H1 (cell line): ENCODE measurements at places on chromosomes 11 and 22. TPM values are rescaled to one million over a fixed set of nuclear protein-coding genes. Genes with fewer than 3 reads are reported as not detected.

- H3K27ac ChIP-seq = no peak overlapping the region
- no peak for DNase-seq
- no peaks in the 10 kb centered on the region for H3K36me3 ChIP-seq
- no peaks in the 10 kb centered on the region for H3K4me1 ChIP-seq
Observed at GRCh38 chr11:47918370-47918690, 62.0 kb upstream of the PTPRJ start.

DNA sequence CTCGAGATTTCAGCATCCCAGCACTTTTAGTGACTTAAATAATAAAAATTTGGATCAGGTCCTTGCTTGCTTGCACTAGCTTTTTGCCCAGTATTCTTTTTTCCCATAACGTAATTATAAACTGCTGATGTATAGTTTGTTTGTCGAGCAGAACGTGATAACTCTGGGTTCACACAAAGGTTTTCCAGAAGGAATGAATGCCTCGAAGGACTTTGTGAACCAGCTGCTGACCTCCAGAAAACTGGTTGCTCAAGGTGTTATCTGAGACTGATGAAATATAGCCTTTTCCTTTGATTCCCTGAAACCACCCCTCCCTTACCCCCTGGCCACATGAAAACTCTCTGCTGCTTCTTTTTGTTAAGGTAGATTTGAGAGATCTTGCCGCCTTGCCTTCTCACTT, 229.1 kb upstream of the CARD18 start:
- H3K4me1 ChIP-seq = no peaks in the 10 kb centered on the region
- no peak overlapping the region for H3K4me3 ChIP-seq
- no peak for DNase-seq
- H3K27me3 ChIP-seq = no peaks in the 10 kb centered on the region

DNA sequence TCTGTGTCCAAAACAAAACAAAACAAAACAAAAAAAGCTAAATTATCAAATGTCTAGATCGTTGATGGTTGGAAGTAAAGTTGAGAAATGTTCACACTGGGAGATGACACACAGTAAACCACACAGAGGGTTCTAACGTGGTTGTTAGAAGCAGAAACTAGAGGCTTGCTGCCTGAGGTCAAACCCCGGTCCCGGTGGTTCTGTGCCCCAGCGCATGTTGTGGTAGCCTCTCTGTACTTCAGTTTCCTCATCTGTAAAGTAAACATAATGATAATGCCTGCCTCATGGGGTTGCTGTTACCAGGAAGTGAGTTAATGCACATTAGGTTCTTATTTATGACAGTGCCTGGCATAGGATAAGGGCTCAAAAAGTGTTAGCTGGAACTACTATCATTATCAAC, 33.4 kb downstream of the PPARA start:
- no peak overlapping the region for H3K4me3 ChIP-seq
- H3K36me3 ChIP-seq = no peaks in the 10 kb centered on the region
- H3K27me3 ChIP-seq = no peaks in the 10 kb centered on the region
- H3K4me1 ChIP-seq = no peaks in the 10 kb centered on the region
- no peak overlapping the region for H3K27ac ChIP-seq

DNA sequence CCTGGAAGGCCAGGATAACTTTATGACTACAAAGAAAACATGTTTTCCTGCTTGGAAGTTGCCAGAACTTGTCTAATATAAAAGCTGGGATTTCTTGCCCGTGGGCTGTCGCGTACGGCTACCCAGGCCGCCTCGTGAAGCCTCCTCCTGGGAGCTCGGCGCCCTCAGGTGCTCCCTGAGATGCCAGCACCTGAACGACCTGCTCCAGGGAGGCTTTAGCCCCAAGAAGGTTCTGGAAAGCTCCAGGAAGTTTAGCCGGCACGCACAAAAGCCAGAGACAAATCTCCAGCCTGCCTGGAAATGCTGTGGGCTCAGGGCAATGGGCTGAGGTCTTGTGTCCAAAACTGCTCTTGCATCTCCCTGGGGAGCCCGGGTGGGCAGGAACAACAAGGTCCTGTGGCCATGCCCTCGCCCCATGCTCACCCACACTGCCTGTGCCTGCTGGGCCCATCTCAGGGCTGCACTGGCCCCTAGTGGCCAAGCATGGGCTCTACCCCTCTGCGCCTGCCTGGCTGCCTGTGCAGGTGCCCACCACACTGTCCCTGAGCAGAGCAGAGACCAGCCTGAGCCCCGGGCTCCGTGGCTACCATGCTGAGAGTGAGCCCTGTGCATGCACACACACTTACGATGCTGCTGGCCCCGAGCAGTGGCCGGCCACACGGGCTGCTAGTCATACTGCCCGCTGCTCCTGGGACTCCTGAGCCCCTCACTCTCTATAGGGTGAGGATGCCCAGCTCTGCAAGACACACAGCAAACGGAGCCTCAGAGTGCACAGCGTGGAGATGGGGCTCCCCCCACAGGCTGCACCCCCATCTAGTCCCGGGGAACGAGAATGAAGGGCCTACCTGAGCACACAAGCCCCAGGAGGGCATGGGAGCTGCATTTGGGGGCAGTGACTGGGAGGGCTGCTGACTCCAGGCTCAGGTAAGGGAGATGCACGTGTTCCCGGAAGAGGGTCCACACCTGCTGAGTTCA, 4.9 kb upstream of the CELSR1 start:
- peak; percentile 90 for DNase-seq
- no peak overlapping the region for H3K4me3 ChIP-seq
- H3K36me3 ChIP-seq = no peaks in the 10 kb centered on the region
- H3K27ac ChIP-seq = no peak overlapping the region
- peaks cover 5% of the 10 kb centered on the region for H3K4me1 ChIP-seq

- no peaks in the 10 kb centered on the region for H3K27me3 ChIP-seq
- H3K4me3 ChIP-seq = no peak overlapping the region
- no peaks in the 10 kb centered on the region for H3K4me1 ChIP-seq
- no peak for DNase-seq
- H3K27ac ChIP-seq = no peak overlapping the region
- no peaks in the 10 kb centered on the region for H3K36me3 ChIP-seq
Observed at GRCh38 chr11:108614086-108614485, 20.5 kb upstream of the EXPH5 start.

- DNase-seq = no peak
- H3K36me3 ChIP-seq = no peaks in the 10 kb centered on the region
- no peak overlapping the region for H3K27ac ChIP-seq
- no peaks in the 10 kb centered on the region for H3K27me3 ChIP-seq
- H3K4me3 ChIP-seq = no peak overlapping the region
- peaks cover 5% of the 10 kb centered on the region; the same call in 1 of the 2 replicates for H3K4me1 ChIP-seq
Observed at GRCh38 chr11:65473278-65473860, 25.5 kb upstream of the MALAT1 start.

DNA sequence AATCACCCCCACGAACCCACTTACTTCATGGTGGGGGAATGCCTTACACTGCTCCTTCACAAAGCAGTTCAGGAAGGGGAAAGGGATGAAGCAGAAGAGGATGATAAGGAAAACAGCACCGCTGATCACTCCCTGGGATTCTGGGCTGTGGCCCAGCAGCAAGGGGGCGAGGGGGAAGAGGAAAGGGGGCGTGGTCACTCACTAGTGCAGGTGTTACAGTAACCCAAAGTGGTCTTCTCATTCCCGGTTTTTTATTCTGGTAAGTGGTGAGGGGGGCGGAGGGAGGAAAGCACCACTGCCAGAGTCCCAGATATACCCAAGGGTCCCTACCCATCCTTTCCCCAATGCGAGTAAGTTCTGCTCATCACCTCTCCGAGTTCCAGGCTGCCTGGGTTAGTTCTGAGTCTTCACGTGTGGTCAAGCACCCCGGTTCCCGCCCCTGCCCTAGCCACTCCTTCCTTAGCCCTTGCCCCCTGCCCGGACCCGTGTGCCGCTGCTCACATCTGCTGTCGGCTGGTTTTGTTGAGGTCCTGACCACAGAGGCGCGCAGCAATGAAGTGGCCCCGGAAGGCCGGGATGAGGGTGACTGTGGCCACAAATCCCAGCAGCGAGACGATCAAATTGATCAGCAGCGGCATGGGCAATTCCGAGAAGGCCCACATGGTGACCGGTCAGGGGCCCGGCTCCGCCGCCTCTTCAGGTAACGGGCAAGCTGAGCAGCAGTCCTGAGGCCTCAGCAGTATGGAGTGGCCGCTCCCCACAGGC, 477 bp downstream of the DPAGT1 start:
- H3K27me3 ChIP-seq = no peaks in the 10 kb centered on the region
- H3K36me3 ChIP-seq = peaks cover 24% of the 10 kb centered on the region
- H3K4me3 ChIP-seq = peak overlapping the region; percentile 66
- DNase-seq = peak; percentile 85
- peaks cover 3% of the 10 kb centered on the region for H3K4me1 ChIP-seq

DNA sequence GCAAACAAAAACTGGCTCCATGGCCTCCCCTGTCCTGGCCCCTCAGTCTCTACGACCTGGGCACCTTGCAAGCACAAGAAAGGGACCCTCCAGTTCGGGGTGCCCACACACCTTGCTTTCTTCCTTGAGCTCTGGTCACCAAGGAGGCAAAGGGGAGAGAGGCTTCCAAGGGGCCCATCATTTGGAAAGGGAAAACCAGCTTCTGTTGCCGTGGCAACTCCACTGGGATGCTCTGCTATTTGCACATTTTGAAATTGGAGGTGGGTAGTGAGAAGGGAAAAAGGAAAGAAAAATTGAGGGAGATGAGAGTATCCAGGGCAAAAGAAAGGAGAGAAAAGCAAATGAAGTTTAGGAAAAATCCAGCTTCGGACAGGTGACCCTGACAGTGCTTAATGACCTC, 388.4 kb downstream of the SHANK2 start:
- peaks cover 3% of the 10 kb centered on the region; the same call in 1 of the 2 replicates for H3K4me1 ChIP-seq
- no peak for DNase-seq
- H3K27me3 ChIP-seq = no peaks in the 10 kb centered on the region
- H3K4me3 ChIP-seq = no peak overlapping the region

- H3K36me3 ChIP-seq = no peaks in the 10 kb centered on the region
- H3K4me3 ChIP-seq = no peak overlapping the region
- no peak for DNase-seq
- peaks cover 1% of the 10 kb centered on the region for H3K27me3 ChIP-seq
- H3K4me1 ChIP-seq = no peaks in the 10 kb centered on the region; the same call in none of the 2 replicates
Observed at GRCh38 chr11:131033151-131033651, 116.9 kb upstream of the SNX19 start.

GRCh38 chr11:111448831-111449557, 63.2 kb downstream of the BTG4 start:
- no peak overlapping the region for H3K27ac ChIP-seq
- no peak for DNase-seq
- no peaks in the 10 kb centered on the region for H3K27me3 ChIP-seq
- no peaks in the 10 kb centered on the region for H3K36me3 ChIP-seq

GRCh38 chr22:38953577-38954413, 3.6 kb upstream of the APOBEC3A start:
- no peaks in the 10 kb centered on the region for H3K27me3 ChIP-seq
- no peak overlapping the region for H3K27ac ChIP-seq
- H3K36me3 ChIP-seq = no peaks in the 10 kb centered on the region
- DNase-seq = no peak

DNA sequence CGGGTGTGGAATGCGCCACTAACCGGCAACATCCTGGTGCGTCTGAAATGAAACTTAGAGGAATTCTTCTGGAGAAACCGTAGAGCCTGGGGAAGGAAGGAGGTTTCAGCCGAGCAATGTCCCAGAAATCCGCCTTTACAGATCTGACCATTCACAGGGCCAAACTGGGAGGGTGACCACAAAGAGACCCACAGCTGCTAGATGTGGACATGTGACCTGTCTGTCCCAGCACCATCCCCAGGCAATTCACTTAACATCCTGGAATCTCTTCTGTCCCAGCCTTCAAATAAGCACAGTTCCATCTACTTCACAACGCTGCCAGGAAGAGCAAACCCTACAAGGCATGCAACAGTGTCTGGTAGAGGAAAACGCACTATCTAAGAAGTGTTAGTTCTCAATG, 9.8 kb downstream of the MCAT start:
- H3K4me1 ChIP-seq = no peaks in the 10 kb centered on the region
- no peak overlapping the region for H3K27ac ChIP-seq
- H3K36me3 ChIP-seq = peaks cover 6% of the 10 kb centered on the region; the same call in 1 of the 2 replicates
- no peak for DNase-seq
- no peaks in the 10 kb centered on the region for H3K27me3 ChIP-seq
- no peak overlapping the region for H3K4me3 ChIP-seq

- no peak overlapping the region for H3K27ac ChIP-seq
- peaks cover 4% of the 10 kb centered on the region for H3K4me1 ChIP-seq
- no peak for DNase-seq
- no peaks in the 10 kb centered on the region for H3K36me3 ChIP-seq
- no peak overlapping the region for H3K4me3 ChIP-seq
- H3K27me3 ChIP-seq = no peaks in the 10 kb centered on the region; the same call in 1 of the 2 replicates
Observed at GRCh38 chr11:133889893-133890292, 44.6 kb upstream of the SPATA19 start.

DNA sequence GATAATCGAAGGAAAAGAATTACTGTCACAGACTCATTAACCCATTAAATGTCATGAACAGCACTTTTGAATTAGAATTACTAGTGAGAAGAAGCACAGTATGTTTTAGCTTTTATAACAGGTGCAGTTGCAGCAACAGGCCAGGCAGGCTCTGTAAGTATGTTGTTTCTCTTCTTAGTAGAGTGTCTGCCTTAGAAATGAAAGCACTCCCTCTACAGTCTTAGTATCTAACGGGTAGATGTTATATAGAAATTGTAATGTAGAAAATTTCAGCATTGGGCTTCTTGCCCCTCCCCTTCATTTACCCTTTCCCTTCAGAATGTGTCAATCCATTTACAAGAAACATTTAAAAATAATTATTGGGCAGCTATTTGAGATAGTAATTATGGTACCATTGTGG, 87.4 kb downstream of the HIPK3 start:
- H3K27ac ChIP-seq = no peak overlapping the region
- peaks cover 3% of the 10 kb centered on the region; the same call in 1 of the 2 replicates for H3K36me3 ChIP-seq
- no peaks in the 10 kb centered on the region for H3K4me1 ChIP-seq
- DNase-seq = no peak
- no peak overlapping the region for H3K4me3 ChIP-seq

DNA sequence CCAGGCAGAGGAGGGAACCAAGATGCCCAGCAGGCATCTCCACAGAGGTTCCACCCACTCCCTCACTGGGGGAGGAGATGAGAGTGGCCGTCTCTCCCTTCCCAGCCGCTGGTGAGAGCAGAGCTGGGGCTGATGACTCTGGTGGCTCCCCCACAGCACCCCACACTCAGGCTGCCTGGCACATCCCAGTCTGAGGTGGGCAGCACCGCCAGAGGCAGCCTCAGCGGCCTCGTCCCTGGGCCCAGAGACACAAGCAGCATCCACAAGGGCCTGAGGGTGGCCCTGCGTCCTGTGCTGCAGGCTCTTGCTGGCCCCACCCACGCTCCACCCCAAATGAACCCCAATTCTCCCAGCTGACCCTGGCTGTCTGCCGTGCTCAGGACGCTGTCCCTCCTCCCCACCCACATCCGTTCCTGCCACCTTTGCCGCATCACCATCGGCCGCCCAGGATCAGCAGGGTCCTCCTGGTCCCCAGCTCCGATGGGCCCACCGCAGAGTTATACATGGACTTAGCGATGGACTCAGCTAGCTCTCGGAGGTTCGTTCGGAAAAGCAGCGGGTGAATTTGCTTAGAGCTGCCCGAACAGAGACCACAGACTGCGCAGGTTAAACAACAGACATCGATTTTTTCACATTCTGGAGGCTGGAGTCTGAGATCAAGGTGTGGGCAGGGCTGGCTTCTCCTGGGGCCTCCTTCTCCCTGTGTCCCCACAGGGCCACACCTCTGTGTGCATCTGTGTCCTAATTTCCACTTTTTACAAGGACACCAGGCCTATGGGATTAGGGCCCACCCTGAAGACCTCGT, 20.2 kb upstream of the CTSD start:
- DNase-seq = no peak
- peaks cover 7% of the 10 kb centered on the region for H3K4me1 ChIP-seq
- H3K4me3 ChIP-seq = no peak overlapping the region
- H3K36me3 ChIP-seq = no peaks in the 10 kb centered on the region

PHOX2A gene
- 0.67 and 0.94 TPM in 2 replicates for polyA plus RNA-seq

C11orf86 gene
- 0.97 and 1.6 TPM in 2 replicates for polyA plus RNA-seq

SMTNL1 gene
- polyA plus RNA-seq = 0.13 and 0.18 TPM in 2 replicates

HBE1 gene
- 0.20 and 0.39 TPM in 2 replicates for polyA plus RNA-seq

ZNF408 gene
- 11.0 and 16.9 TPM in 2 replicates for polyA plus RNA-seq

LMO2 gene
- polyA plus RNA-seq = 1.2 and 1.6 TPM in 2 replicates

C11orf97 gene
- not detected in 2 replicates for polyA plus RNA-seq

OR2AG1 gene
- not detected in 2 replicates for polyA plus RNA-seq
